ENCODE measurements at places on chromosomes 1 and 21.

DNA sequence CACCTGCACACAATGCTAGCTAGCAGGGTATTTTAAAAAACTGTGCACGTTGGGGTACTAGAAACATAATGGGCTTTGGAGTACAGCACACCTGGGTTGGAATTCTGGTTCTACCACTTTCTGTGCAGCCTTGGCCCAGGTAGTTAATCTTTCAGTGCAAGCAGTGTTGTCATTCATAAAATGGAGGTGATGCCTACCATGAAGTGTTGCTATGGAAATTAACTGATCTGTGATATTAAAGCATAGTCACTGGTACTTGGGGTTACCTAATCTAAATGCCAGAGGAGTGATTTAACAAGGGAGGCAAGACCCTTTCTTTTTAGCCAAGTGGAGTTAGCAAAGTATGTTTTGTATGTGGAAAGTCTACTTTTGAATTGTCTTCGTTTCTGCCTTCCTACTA lies 18.0 kb downstream of the ATP1B1 start:
- DNase-seq: no peak

GRCh38 chr1:82386365-82387011 lies 585.8 kb downstream of the ADGRL2 start:
- no peak for DNase-seq

DNA sequence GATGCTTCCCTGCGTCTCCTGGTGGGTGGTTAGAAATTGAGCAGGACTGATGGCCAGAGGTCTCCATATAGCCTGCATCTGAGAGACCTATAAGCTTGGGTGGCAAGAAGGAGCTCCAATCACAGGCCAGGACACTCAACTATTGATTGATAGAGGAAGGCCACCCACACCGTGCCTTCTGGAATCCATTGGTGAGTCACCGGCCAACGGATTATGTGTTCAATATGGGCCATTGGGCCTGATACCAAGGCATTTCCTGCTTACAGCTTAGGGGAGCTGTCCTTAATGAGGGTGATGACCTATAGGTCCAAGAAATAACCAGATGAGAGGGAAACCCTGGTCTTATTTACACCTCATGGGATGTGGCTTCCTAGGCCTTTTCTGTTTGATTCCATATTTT lies 115.1 kb downstream of the PLPP3 start:
- no peak for DNase-seq

GRCh38 chr1:71660411-71660810 lies 579.6 kb upstream of the ZRANB2 start:
- no peak for DNase-seq

DNA sequence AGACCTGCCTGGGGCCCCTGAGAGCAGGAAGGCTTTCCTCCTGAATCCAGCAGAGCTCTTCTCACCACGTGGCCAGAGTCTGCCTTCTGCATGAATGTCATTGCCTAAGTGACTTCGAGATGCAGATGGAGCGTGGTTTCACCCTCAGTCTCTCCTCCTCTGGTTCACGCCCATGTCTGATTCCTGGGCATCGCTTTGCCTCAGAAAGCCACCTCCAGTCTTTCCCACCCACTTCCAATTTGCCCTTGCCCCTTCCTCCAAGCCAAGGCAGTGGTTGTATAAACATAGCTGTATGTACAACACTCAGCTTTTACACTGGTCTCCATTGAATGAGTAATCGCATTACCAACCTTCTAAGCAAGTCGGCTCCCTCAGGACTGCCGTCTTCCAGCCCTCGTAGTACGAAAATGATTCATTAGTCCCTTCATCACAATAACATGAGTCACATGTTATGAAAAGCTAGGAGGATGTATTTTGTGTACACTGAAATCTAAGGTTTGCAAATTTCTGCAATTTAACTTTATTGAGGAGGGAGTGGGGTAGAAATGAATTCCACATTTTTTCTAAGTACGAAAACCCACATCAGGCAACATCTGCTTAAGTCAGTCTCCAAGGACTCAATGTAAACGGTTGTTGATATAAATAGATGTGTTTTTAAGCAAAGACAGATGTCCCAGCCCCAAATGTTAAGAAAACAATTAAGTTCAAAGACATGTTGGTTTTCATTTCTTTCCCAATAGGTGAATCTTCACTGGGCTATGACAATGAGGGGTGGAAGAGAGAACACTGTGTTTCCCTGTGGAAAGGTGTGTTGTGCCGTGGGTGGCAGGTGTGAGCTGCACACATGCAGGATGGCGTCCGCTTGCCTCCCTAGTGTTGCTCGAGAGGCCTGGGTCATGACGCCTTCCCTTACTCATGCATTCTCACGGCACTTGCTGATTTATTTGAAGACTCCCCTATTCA lies 32.3 kb upstream of the ETS2 start:
- no peak for DNase-seq

GRCh38 chr1:92029241-92029922 lies 403 bp upstream of the EPHX4 start:
- DNase-seq: no peak

- no peak for DNase-seq
Observed at GRCh38 chr1:189180057-189180456, 1297.6 kb downstream of the BRINP3 start.

- no peak for DNase-seq
Observed at GRCh38 chr21:15379776-15380175, 315.0 kb upstream of the NRIP1 start.

GRCh38 chr21:43903451-43904091 lies 38.5 kb downstream of the AGPAT3 start:
- DNase-seq: no peak

- DNase-seq: no peak
Observed at GRCh38 chr1:19035377-19036040, 79.0 kb upstream of the IFFO2 start.

- no peak for DNase-seq
Observed at GRCh38 chr1:42982641-42983040, 24.0 kb upstream of the SLC2A1 start.

DNA sequence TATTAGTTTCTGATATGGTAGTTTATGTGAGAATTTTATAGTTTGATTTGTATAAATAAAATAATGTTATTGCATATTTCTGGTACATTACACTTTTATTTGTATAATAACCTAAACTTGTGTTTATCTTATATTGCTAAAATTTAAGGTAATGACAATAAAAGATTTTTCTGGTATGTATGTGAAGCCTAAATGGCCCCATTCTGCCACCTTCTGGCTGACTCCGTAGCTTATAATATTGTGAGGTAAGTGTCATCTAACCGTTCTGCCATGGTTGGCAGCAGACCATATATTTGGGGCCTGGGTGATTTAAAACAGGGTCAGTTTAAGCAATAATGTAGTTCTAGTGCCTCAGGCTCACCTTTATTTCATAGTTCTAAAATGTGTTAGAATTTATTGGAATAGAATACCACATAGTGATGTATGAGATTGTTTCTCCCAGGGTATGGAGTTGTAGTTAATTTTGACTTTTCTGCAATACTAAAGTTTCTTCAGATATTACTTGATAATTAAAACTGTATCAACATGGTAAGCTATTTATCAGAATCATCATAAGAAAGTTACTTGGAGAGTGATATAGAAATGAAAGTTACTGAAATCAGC lies 21.2 kb upstream of the PRKACB start:
- peak; percentile 53 for DNase-seq

DNA sequence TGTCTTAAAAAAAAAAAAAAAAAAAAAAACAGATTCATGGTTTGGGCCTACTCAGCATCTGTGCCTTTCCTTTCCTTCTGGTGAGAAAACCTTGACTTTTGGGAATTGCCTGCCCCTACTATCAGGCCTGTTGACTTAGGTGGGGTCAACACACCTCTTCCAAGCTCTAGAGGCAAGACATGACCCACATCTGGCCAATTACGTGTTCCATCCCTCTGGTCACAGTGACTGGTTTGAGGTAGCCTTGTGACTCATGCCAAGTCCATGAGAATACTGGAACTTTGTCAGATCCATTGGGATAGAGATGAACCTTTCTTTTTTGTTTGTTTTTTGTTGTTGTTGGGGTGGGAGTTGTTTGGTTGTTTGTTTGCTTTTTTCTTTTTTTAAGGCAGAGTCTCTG lies 37.3 kb upstream of the KHDRBS1 start:
- no peak for DNase-seq

DNA sequence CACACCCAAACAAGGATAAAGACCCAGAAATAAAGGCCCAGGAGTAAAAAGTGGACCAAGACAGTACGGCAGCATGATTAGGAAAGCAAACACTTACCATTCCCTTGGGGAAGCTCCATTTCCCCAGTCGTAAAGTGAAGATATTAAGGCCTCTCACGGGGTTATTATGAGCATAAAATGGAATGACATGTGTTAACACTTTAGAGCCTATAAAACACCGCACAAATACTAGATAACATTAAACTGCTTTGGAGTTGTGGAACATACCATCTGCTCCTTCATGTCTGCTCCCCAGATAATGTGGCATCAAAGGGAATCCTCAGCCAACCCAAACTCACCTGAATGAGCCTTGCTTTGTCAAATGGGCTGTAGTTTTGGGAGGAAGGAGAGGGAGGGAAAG lies 8.9 kb upstream of the ITLN2 start:
- no peak for DNase-seq

GRCh38 chr1:33267468-33268205 lies 11.3 kb downstream of the ZNF362 start:
- no peak for DNase-seq

GRCh38 chr1:12275370-12275769 lies 45.5 kb downstream of the VPS13D start:
- peak; percentile 29 for DNase-seq

DNA sequence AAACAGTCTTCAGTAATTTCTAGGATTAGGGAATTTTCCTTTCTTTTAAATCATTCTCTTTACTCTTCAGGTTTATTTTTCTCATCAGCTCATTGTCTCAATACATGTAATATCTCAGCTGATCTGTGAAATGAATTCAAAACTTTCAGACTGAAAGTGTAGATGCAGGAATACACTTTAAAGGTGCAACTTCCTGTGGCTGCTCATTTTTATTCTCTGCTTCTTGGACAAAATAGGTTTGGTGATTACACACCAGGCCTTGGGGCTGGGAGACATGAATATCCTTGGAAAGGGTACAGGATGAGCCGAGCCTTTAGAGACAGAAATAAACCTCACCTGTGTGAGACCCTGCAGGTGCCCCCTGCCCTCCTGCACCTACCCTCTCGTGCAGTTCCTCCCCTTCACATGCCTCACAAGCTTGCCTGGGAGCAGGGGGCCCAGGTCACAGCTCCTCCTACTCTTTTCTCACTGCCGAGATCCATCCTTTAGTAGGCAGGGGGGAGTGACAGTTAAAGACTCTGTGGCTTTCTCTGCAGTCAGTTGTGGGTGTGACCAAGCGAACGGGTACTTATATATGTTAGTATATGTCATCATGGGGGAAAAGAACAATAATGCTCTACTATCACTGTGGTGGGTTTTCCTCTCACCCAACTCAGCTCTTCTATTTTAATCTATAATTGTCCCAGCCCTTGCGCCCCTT lies 23.6 kb downstream of the XCL2 start:
- DNase-seq: no peak

- DNase-seq: no peak
Observed at GRCh38 chr1:26553942-26554682, 24.6 kb downstream of the RPS6KA1 start.

DNA sequence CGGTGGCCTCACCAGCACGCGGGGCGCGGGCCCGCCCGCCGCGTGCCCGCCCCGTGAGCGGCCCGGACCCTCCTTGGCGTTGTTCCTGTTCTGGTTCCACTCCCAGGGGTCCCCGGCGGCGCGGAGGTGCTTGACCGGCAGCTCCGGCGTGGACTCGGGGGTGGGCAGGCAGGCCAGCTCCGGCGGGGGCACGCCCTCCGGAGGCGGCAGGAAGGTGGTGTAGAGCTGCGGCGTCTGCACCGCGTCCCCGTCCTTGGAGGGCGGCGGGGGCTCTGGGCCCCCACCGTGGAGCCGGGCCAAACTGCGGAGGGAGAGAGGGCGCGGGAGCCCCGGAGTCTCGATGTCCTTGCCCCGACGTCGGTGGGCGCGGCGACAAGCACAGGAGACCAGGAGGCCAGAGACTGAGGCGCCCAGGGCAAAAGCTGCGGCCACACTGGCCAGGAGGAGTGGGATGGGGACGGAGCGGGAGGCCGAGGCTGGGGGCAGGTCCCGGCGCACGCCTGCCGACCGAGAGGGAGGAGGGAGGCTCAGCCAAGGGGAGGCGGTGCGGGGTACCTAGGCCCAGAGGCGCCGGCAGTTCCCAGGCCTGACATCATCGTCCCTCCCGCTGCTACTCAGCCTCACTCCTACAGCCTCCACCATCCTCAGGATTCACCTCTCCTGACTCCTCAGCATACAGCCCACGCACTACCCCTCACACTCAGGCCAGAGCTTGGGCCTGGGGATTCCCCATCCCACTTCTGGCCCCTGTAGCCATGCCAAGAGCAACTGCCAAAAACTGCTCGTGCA lies 13.2 kb downstream of the SEMA6C start:
- DNase-seq: no peak

DNA sequence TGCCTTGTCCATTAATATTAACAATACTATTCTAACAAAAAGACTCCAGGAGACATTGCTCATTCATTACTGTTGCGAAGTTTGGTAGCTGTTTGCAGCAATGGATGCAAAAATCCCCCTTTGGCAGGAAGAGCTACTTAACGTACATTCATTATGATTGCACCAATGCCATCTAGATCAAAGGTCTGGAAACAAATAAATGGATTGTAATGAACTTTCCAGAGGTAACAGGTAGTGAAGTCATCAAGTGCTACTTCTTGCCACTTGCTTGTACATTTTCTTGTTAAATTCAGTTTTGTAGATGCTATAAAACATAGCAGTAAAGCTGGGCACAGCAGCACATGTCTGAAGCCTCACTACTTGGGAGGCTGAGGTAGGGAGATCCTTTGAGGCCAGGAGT lies 93.9 kb downstream of the DDAH1 start:
- DNase-seq: no peak

DNA sequence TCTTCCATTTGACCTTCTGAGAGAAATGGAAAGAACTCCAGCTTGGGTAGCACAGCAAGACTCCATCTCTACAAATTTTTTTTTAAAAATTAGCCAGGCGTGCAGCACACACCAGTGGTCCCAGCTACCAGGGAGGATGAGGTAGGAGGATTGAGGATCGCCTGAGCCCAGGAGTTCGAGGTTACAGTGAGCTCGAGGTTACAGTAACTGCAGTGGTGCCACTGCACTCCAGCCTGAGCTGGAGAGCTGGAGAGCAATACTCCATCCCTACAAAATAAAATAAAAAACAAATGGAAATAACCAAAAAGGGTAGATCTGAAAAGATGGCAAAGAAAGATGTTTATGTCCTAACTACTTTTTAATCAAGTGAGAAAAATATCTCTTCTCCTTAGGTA lies 14.5 kb downstream of the POGZ start:
- DNase-seq: no peak

DNA sequence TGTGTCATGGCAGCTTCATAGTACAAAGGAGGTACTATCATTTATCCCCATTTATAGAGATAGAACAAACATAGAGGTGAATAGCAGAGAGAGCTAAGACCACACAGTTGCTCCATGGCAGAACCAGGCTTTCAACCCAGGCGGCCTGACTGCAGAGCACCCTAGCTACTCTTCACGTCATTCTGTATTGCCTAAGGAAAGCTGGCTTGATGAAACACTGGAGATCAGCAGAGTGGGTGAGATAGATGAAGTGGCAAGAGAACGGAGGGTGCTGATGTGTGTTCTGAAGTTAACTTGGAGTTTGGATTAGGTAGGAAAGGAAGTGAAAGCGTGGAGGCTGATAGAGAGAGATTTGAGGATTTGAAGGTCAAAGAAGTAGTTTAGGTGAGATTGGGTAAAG lies 47.9 kb upstream of the RWDD3 start:
- DNase-seq: no peak
